ENCODE measurements at places on chromosomes 12 and 14.

DNA sequence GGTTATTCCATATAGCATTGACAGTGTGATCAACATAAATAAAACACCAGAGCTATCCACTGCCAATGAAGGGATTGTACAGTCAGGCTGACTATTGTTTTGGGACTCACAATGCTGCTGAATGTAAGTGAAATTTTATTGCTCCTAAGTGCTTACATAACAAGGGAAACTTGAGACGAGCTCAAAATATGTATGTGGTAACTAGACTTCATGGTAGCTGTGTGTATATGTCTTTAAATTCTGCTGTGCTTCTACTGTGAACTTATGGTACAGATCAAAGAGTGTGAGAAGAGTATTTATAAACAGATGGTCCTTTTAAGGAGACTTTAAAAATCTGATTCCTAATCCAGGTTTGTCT, 6.9 kb downstream of the FLRT2 start:
- no peak for DNase-seq

DNA sequence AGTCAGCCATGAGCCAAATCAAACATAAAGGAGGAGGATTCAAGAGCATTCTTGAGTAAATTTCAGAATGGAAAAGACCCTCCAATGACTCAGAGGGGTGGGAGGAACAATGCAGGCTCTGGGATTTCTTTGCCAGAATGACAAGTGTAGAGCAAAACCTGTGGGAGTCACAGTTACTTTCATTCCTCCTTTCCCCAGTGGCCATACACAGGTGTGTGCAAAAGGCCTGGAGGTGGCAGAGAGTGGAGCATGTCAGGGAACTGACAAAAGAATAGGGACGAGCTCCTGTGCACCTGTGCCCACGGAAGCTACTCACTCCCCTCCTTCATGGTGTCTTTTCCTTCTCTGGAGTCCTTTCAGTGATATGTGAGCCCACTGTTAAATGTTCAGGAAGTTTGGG, 9.4 kb upstream of the CIPC start:
- no peak for DNase-seq

DNA sequence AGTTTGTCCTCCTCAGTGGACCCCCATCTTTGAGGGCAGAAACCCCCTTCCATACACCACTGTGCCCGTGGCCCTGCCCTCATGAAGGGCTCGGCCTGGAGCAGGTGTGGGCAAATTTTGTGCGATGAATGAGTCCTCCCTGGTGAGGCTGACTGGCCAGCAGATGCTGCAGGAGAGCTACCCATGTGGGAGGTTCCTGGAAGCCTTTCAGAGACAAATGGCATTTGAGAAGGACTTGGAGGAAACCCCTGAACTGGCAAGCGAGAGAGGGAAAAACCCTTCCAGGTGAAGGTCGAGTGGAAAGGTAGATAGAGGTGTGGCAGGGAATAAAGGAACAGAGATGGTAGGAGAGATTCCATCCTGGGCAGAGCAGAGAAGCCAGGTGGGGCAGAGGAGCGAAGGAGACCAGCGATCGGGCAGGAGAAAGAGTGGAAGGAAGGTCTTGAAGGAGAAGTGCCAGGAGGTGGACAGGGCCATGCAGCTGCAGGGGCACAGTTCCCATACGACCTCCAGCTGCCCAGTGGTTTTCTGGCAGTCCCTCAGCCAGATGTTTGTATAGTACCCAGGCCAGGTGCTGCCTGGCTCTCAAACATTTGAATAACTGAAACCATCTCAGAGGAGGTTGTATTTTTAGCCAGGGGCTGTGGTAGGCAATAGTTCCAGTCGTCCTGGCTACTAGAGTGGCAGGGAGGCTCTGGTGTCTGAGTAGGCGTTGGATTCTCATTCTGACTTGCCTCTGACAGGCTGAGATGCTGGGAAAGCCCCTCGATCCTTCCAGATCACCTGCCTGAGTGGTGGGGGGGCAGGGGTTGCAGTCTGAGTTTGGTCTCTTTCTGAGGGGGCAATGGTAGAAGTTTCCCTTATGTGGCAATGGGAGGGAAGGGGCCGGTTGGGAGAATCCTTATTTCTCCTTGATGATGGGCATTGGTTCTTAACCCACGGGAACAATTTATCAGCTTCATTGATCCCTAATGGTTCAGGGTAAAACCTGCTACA, 40.1 kb downstream of the FBXL14 start:
- DNase-seq: no peak

- DNase-seq: peak; percentile 32
Observed at GRCh38 chr12:111767362-111768158, 827 bp downstream of the ALDH2 start.

DNA sequence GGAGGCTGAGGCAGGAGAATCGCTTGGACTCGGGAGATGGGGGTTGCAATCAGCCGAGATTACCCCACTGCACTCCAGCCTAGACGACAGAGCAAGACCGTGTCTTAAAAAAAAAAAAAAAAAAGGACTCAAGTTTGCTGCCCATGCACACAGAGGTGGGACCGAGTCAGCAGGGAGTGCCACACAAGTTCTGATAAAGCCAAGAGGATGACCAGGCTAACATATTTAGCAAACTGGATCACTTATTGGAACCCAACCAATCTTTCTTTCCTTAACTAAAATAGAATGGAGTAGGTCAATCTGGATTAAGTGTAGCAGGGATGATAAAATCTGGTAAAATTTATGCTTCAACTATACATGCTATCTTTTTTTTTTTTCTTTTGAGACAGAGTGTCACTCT, 190.4 kb upstream of the FOXN3 start:
- no peak for DNase-seq

DNA sequence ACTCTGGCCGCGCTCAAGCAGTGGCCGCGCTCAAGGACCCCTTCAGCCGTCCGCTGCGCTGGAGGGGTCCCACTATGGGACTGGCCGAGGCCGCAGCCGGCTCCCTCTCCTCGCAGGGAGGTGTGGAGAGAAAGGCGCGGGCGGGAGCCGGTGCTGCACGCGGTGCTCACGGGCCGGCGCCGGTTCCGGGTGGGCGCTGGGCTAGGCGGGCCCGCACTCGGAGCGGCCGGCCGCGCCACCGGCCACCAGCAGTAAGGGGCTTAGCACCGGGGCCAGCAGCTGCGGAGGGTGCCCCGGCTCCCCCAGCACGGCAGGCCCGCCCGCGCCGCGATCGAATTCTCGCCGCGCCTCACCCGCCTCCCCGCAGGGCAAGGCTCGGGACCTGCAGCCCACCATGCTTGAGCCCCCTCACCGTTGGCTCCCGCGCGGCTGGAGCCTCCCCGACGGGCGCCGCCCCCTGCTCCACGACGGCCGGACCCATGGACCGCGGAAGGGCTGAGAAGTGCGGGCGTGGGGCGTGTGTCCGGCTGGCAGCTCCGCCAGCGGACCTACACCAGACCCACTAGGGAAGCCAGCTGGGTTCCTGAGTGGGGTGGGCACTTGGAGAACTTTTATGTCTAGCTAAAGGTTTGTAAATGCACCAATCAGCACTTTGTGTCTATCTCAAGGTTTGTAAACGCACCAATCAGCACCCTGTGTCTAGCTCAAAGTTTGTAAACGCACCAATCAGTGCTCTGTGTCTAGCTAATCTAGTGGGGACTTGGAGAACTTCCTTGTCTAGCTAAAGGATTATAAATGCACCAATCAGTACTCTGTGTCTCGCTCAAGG, 49.5 kb downstream of the KLHL28 start:
- no peak for DNase-seq

- peak; percentile 85 for DNase-seq
Observed at GRCh38 chr12:52372216-52373154, 5.2 kb upstream of the KRT85 start.

DNA sequence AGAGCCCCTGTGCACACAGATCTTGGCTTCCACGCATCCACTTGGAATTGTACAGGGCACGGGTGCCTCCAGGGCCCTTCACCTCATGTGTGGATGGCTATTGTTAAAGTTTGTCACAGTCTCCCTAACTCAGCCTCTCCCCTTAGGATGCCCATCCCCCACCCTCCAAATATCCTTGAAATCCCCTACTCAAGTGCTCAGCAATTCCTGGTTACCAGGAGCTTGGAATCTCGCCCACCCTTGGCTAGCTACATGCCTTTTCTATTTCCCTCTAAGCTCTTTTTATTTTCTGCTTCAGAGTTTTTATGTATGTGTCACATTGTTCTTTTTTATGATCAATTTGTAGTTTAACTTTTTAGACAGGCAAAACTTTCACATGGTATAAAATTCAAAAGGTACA, 13.0 kb upstream of the NR1H4 start:
- no peak for DNase-seq

DNA sequence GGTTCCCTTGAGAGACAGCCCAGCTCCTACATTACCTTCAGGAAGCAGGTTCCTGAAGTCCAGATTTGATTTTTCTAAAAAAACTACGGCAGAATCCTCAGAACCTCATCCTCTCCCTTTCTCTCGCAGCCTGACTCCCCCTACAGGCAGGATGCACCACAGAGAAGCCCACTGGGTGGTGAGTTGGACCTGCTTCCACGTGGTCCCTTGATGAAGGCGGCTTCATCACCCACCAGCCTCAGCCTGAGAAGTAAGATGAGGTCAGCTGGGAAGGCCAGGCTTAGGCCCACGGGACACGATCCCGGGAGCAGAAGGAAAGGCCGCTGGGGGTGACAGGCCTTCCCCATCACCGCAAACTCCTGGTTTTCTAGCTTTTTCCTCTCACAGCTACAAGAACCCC, 83.0 kb downstream of the ACTN1 start:
- no peak for DNase-seq

GRCh38 chr12:124655048-124655697, 87.8 kb upstream of the NCOR2 start:
- peak; percentile 98 for DNase-seq

DNA sequence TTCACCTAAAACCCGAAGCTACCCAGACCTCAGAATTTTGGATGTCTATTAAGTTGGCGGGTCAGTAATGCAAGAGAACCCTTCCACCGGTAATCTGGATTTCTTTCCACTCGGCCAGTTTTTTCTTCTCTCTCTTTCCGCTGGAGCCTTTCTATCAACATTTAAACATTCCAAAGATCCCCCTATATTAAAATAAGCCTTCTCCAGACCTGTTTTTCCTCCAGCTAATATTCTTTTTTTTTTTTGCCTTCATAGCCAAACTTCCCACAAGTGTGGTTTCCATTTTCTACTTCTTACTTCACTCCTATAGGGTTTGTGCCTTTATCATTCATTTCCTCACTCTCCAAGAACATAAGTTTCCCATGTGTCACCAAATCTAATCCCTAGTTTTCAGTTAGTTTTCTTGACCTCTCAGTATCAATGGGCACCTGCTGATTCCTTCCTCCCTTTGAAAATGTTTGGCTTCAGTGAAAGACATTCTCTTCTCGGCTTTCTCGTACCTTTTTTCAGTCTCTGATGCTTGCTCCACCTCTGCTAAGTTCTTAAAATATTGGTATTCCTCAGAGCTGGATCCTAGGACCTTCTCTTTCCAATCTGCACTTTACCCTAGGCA, 583 bp upstream of the SDR39U1 start:
- no peak for DNase-seq

GRCh38 chr12:108840605-108841332, 16.6 kb downstream of the SSH1 start:
- DNase-seq: peak; percentile 70

DNA sequence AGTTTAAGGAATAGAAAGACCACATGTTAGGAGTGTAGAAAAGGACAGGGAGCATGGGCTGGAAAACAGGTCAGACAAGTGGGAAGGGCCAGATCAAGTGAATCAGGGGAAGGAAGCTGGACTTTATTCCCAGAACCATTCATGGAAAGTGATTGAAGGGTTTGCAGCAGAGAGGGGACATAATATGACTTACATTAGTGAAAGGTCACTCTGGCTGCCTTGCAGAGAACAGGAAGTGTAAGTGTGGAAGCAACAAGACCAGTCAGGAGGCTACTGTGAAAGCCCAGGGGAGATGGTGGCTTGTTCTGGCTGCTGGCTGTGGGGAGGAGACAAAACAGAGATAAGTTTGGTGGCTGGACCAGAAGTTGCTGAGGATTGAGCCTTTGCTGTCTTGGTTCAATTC, 69.1 kb downstream of the VCPKMT start:
- no peak for DNase-seq

DNA sequence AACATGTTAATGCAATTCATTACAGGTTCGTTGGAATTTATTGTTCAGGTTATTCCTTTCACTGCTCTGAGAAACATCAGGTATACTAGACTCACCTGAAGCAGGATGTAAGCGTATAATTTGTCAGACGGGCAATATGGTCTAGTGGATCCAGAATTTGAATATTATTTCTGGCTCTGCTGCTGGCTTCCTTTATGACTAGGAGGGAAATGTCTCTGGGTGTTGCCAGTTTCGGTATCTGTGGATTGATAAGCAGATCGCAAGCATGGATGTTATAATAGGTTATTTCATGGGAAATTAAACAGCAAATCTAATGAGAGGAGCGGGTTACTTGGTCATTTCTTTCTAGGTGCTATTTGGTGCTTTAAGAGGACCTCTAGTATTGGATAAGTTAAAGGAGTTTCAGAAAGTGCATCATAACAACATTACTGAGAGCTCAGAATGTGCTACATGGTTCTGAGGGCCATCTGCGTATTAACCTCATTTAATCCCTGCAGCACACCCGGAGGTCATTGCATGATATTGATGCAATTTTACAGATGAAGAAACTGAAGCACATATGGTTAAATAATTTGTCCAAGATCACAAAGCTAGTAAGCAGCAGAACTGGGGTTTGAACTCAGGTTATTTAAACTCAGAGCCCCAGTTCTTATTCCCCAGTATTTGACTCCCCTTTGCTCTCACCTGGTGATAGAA, 47.3 kb upstream of the BCAT1 start:
- DNase-seq: peak; percentile 68
